T1000 (cell line): ENCODE measurements at places on chromosomes 11 and 22.

DNA sequence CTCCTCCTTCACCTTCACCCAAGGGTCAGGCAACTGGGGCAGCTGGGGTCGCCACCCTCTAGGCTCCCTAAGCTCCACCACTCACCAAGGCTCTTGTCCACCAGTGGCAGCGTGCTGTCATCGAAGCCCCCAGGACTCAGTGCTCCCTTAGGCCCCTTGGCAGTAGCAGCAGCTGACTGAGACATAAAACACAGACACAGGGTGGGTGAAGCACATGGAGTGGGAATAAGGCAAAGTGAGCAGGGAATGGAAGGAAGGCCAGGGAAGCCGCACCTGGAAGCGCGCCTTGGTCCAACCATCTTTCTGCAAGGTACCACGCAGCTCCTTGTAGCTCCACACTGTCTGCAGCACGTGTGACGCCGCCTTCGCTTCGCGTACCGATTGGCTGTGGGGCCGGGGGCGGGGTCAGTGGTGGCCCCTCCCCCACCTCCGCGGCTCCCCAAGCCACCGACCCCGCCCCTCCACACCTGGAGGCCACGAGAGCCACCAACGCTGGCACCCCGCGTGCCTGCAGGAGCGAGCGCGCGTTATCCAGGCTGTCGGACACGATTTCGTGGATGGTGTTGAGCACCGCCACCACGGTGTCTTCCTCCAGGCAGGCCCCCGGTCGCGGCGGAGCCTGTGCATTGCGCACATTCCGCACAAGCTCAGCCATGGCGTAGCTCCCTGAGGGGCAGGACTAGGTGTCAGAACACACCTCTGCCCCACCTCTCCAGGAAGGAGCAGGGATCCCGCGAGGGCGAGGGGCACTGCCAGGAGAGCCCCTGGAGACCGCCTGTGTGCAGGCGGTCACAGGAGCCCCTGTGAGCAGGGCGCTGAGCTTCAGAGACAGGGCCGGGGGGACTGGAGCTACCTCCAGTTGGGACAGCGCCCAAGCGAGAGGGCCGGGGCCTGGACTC lies 31.3 kb upstream of the TXNRD2 start:
- DNase-seq, result no peak

- DNase-seq, result no peak
Measured at GRCh38 chr11:14140991-14141390, 178.5 kb downstream of the SPON1 start.

- no peak for DNase-seq
Measured at GRCh38 chr11:8338138-8338537, 74.5 kb upstream of the LMO1 start.

DNA sequence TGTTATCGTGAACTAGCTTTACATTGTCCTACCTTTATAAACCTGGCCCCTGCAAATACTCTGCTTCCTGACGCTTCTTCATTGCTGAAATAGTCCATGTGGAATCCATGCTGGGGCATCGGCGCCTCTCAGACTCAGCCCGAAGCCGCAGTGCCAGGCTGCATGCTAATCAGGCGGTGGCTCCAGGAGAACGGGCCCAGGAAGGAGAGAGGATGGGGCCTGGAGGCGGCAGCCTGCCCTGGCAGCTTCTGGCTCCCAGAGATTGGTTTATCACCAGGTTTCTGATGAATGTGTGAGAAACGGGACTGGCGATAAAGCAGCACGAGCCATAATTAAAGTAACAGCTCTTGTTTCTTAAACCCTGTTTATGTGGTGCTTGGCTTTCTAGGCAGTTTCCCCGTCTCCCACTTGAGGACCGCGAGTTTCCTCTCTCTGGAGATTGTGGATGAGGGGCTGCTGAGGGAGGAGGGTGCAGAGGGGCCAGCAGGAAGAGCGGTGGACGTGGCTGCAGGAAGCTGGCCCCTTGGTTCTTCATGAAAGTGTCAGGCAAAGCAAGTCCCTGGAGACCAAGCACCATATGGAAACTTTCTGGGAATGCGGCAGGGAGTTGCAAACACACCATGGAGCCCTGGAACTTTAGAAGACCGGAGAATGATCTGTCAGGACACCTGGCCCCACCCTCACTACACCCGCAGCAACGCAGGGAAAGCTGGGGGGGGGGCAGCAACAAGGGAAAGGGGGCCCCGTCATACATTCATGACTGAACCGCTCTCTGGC lies 93.4 kb downstream of the NTM start:
- no peak for DNase-seq

DNA sequence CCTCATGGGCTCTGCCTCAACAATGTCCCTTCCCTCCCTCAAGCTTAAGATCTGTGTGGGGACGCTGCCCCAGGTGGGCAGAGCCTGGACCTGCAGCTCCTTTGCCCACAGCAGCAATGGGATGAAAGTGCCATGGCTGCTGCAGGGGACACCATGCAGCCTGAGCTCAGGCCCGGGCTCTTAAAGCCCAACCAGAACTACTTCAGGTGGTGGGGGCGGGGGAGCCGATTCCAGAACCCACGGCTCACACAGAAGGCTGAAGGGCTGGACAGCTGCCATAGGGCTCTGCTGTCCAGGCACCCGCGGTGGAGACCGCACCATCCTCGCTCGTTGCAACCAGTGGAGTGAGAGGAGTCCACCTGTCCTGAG lies 12.5 kb downstream of the CHID1 start:
- DNase-seq, result no peak

DNA sequence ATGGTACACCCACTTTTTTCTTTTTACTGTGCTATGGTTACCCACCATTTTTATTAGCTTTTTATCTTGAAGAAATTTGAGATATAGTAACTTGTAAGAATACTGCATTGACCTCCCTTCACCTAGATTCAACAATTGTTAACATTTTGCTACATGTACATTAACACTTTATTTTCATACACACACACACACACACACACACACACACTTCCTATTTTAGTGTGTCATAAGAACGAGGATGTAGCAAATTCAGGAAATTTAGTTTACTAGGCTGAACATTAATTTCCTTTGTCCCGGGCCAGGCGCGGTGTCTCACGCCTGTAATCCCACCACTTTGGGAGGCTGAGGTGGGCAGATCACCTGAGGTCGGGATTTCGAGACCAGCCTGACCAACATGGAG lies 1.1 kb upstream of the ATP6V1E1 start:
- no peak for DNase-seq

- peak; percentile 11 for DNase-seq
Measured at GRCh38 chr11:110356762-110357671, 60.6 kb upstream of the RDX start.

DNA sequence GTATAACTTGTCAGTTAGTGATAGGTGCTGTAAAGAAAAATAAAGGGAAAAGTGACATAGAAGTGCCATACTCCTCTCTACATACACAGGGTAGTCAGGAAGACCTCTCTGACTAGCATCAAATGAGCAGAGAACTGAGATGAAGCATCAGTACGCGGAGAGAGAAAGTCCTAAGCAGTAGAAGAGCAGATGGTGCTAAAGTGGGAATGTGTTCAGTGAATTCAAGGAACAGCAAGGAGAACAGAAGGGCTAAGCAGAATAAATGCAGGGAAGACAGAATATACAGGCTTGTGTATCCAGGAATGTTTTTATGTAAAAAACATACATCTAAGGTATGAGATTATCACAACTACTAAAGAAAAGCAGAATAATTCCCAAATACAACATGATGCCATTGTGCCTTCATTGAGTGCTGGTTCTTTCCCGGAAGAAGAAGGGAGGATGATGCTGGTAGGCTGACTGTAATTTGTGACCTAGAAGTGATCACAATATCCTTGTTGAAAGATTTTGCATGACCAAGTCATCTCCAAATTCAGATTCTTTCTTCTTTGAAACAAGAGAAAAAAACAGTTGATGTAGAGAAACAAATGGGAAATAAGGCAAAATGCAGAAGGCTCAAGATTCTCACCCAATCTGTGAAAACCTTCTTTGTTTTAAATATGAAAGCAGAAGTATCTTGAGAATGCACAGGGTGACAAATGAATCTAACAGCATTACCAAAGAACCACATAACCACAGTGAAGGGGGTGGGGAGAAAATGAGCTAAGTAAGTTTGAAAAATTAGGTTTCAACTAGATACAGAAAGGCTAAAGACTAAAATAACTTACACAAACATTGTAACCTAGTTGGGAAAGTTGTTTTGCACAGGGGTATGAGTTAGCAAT lies 20.5 kb downstream of the MRE11 start:
- no peak for DNase-seq

- DNase-seq, result peak; percentile 54
Measured at GRCh38 chr22:36467946-36468345, 13.5 kb downstream of the TXN2 start.

DNA sequence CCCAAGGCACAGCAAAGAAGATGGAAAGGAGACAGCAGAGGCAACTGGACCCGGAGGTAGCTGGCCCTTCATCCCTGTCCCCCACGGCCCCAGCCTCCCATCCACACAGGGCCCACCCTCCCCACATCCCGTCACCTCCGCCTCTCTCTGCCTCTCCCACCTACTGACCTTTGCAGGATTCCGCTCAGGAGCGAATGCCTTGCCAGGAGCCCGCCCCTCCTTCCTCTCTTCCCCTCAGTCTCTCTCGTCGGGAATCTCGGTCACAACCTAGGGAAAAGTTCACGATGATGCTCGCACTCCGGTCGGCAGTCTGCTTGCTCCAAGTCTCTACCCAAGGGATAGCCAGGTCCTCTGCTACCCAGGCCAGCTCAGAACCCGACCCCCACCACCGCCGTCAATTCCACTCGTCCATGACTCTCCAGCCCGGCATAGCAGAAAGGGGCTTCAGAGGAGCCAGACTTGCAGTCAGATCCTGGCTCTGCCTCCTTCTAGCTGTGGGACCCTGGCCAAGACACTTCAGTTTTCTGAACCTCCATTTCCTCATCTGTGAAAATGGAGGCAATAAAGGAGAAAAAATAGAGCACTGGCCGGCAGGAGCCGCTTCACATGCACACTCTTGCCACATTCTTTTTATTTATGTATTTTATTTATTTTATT lies 10.2 kb downstream of the AHNAK start:
- DNase-seq, result no peak

GRCh38 chr22:20652130-20652529 lies 121.8 kb upstream of the SERPIND1 start:
- DNase-seq, result no peak

GRCh38 chr22:43897751-43898261 lies 6.0 kb upstream of the PNPLA5 start:
- DNase-seq, result peak; percentile 44

DNA sequence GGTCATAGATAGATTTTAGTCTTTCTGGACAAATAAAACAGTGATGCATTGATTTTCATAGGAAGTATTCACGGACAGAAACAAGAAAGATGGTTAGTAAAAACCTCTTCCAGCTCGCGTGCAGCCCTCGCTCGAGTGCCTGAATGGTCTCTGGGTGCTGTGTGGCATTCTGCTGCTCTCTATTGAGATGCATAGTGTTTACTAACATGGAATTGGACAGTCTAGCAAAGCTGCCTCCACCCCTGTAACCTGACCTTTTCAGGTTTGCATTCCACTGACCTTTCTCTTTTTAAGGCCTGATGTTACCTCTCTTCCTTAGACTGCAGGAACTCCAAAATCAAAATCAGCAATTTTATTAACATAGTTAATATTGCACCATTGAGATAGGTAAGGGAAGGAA lies 643.4 kb downstream of the JRKL start:
- no peak for DNase-seq

GRCh38 chr11:69141742-69142141 lies 14.0 kb upstream of the SMIM38 start:
- DNase-seq, result no peak

DNA sequence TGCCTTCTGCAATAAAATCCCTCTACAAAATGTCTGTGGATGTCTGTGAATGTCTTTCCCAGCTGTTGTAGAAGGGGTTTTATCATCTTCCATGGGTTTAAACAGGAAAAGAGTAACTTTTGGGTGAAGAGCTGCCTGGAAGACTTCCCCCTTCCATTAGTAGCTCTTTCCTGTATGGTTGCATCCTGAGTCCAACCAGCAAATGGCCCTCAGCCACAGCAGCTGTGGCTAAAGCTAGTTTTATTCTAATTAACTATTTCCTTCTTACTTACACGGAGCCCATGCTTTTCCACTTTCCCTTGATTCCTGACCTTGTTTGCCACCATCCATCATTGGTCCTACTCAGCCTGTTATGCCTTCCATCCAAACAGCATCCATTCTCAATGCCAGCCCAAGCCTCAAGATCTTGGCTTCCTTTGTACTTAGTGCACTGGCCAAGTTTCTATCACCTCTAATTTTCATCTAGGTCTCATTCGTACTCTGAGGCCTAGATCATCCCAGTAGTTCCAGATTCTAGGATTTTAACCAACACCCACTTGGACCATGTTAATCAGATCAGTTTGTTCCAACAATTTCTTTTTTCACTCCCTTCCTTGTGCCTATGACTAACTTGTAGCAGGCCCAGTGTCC lies 41.5 kb upstream of the CADM1 start:
- DNase-seq, result no peak

DNA sequence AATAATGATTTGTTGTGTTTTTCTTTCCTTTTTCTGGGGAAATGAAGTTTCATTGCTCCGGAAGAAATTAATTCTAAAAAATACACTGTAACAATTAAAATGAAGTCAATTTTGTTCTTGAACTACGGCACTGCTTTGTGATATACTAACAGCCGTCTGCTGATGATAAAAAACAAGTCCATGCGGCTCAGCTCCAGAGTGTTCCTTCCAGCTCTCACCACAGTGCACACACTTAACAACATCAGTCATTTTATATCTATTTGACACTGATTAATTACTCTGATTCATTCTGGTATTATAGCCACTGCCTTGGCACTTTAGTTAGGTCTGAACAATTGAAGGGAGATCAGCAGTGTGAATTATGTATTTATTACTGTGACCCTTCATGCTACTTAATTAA lies 97.4 kb upstream of the SLC6A5 start:
- DNase-seq, result no peak

GRCh38 chr22:37377927-37378326 lies 49.4 kb downstream of the ELFN2 start:
- DNase-seq, result no peak

DNA sequence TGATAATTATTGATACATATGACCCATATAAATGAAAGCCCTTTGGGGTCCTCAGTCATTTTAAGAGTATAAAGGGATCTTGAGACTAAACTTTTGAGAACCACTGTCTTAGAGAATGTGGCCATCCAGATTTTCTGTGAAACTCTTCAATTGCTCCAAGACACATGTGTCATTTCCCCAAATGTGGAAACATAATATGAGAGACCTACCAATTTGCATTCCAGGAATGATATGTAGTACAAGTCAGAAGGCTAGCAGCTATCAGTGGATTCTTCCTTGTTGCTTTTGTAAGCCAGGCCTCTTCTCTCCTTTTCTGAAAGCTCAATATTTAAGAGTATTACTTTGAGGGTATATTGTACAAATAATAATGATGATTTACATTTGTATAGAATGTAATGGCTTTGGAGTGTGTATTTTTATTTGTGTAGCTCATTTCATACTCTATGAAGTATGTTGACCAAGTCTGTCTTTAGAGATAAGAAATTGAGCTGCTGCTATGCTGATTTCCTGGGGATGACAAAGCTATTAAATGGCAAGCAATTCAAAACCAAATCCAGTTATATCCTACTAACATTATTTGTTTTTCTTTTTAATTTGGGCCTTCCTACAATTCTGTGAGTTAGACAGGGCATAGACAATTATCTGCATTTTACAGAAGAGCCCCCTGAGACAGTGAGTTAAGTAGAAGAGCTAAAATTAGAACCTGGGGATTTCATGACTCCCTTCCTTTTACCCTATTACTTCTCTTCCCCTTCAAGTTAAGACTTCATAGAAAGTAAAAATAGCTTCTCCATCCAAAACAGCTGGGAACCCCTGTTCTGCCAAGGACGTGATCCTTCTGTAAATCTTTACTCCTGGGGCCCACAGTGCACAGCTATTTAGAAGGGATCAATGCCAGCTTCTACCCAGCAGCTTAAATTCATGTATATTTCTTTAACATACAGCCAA lies 131.9 kb downstream of the WNT11 start:
- DNase-seq, result no peak

- no peak for DNase-seq
Measured at GRCh38 chr11:64100782-64101353, 65.0 kb downstream of the MACROD1 start.

GRCh38 chr22:19152942-19153883 lies 3.1 kb upstream of the GSC2 start:
- DNase-seq, result no peak
